ENCODE measurements at places on chromosomes 4 and X.

GRCh38 chr4:113524096-113524495, 237.4 kb downstream of the CAMK2D start:
- DNase-seq: no peak

- peak; percentile 3 for DNase-seq
Measured at GRCh38 chr4:16196482-16197393, 29.5 kb downstream of the TAPT1 start.

- DNase-seq: no peak
Measured at GRCh38 chr4:95506264-95506663, 42.5 kb downstream of the UNC5C start.

DNA sequence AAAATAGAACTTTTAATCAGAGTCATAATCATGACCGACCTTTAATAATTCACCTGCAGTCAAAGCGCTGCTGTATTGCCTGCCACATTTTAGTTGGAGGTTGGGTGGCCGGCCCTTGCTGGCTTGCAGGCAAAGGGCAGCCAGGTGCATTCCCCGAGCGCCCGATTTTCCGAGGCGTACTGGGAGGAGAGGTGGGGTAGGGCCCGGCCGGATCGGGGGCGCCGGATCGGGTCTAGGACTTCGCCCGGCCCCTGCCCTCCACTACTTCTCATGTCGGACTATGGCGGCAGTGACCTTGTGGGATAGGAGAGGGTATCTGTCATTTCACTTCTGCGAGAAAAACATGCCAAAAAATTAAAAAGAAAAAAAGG, 2.5 kb upstream of the RS1 start:
- DNase-seq: peak; percentile 33

DNA sequence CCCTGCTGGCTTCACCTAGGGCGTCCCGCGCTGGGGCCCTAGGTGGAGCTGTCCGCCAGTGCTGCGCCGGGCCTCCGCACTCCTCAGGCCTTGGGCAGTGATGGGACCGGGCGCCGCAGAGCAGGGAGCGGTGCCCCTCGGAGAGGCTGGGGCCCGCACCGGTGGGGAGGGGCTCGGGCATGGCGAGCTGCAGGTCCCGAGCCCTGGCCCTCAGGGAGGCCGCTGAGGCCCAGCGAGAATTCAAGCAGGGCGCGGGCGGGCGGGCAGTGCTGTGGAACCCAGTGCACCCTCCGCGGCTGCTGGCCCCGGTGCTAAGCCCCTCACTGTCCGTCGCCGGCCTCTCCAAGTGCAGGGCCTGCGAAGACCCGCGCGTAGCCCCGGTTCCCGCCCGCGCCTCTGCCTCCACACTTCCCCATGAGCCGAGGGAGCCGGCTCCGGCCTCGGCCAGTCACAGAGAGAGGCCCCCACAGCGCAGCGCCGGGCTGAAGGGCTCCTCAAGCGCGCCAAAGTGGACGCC, 565.1 kb upstream of the NDST4 start:
- no peak for DNase-seq

- DNase-seq: no peak
Measured at GRCh38 chr4:186118582-186118981, 14.1 kb downstream of the FAM149A start.

DNA sequence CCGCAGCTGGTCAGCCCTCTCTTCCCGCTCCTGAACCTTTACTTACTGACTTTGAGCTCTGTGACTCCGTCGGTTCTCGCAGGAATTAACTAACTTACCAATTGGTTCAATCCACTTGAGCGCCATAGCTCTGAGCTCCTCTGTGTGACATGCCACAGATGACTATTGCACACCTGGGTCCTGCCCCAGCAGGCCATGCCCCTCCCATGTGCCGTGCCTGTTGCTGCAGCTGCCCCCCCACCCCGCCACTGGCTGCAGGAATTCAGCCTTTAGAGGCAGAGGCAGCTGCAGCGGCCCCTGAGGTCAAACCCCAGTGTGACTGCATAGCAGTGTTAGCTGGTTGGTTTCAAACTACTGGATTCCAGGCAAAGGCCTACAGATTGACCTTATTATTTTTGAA, 70.6 kb downstream of the MTMR1 start:
- DNase-seq: no peak

GRCh38 chr4:22217480-22217879, 268.9 kb upstream of the KCNIP4 start:
- DNase-seq: no peak

GRCh38 chr4:76691807-76692582, 205.9 kb downstream of the SOWAHB start:
- DNase-seq: no peak

- no peak for DNase-seq
Measured at GRCh38 chr4:15240764-15241163, 187.1 kb upstream of the C1QTNF7 start.

GRCh38 chrX:141839856-141840255, 1.7 kb downstream of the MAGEC3 start:
- DNase-seq: no peak

- DNase-seq: no peak
Measured at GRCh38 chr4:68147079-68147478, 17.4 kb upstream of the TMPRSS11F start.

DNA sequence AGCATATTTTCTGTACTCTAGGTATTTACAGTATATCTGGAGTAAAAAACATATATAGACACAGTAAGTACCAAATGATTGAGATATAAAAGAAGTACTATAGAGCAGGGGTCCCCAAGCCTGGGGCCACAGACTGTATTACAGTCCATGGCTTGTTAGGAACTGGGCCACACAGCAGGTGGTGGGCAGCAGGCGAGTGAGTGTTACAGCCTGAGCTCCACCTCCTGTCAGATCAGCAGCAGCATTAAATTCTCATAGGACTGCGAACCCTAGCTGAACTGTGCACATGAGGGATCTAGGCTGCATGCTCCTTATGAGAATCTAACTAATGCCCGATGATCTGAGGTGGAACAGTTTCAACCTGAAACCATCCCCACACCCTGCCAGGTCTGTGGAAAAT, 300.7 kb downstream of the NR3C2 start:
- DNase-seq: no peak

GRCh38 chrX:135389243-135389642, 32.5 kb upstream of the SMIM10L2A start:
- no peak for DNase-seq

- DNase-seq: no peak
Measured at GRCh38 chr4:152708361-152708760, 28.6 kb upstream of the TMEM154 start.

- DNase-seq: no peak
Measured at GRCh38 chr4:1403591-1404572, 2.4 kb downstream of the NKX1-1 start.

GRCh38 chr4:138050601-138051000, 191.5 kb downstream of the SLC7A11 start:
- DNase-seq: no peak

DNA sequence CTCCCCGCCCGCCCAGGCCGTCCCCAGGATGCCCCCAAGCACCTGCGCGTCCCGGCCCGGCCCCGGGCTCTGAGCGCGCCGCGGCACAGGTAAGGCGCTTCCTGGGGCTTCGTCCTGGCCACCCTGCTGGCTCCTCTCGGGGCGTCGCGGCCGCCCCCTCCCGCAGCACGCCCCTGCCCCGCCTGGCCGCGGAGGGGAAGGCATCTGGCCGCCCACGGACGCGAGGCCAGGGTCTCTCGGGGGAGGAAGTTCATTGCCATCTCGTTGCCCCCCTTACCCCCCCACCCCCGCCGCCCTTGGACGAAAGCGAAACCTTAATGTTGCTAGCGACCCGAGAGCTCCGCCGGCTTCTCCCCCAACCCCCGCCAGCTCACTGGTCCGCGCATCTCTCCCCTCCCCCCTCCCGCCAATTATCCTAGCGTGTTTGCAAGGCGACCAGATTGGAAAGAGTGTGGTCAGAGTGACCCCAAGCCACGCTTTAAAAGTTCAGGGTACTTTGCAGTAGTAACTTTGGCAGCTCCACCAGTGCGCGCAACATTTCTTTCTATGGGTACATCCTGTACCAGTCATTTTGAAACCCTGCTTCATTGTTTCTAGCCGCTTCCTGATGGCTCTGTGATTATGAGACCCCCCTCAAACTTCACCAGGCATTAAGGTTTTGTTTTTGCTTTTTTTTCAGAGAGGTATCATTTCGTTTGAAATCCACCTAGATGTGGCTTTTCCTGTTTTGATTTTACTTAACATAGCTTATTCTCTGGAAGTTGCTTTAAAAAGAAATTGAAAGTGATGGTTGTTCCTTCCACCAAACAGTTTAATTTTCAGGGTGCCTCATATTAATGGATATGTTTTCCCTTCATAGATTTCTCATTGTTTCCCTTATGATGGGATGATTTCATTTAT, 626 bp downstream of the TBC1D1 start:
- peak; percentile 41 for DNase-seq

DNA sequence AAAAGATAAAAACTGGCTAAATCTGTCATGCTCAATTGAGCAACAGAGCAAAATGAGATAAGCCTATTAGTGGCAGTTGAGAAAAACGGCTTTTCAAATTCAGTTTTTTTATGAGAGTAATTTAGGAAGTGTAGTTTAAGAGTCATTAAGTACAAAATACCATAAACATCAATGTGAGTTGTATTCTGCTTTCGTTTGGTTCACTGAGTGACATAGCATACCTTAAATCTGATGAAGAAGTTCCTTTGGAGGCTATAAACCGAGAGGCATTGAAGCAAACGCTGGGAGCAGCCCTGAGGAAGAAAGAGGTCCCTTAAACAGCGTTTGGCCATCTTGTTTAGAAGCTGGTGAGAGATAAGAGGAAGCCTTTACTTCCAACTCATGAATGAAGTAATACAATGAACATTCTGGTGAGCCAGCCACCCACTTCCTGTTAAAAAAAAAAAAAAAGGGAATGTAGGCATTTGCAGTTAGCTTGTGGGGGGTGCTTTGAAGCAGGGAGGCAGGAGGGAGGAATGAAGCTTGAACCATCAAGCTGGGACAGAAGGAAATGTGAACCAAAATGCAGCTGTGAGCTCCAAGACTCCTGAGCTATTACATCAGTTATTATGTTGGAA, 132.3 kb downstream of the ZNF330 start:
- DNase-seq: no peak

GRCh38 chr4:72663828-72664227, 94.8 kb upstream of the ADAMTS3 start:
- DNase-seq: no peak

DNA sequence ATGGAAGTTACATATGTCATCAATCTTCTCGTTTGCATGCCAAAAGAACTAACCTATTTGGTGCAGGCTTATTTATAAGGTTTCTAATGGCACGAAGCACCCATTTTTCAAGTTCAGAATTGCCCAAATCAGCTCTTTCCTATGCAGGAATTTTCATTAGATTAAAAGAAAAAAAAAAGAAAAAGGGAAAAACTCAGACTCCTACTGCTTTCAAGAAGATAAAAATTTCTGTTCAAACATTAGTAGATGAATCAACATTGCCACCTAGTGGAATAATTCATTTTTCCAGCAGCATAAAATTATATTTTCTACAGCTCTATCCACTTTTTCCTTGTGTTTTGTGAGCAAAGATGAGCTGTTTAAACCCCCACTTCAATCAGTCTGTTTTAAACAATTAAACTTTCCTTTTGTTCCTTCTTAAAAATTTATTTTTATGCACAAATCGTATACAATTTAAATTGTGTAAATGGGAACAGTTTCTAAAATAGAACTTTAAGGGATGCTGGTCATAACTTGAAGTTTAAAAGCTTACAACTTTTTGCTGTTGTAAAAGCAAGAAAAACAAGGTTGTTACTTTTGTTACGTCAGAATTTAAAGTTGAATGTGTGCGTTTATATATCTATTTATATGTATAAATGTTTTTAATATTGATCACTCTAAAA, 309.9 kb downstream of the ARAP2 start:
- DNase-seq: no peak

DNA sequence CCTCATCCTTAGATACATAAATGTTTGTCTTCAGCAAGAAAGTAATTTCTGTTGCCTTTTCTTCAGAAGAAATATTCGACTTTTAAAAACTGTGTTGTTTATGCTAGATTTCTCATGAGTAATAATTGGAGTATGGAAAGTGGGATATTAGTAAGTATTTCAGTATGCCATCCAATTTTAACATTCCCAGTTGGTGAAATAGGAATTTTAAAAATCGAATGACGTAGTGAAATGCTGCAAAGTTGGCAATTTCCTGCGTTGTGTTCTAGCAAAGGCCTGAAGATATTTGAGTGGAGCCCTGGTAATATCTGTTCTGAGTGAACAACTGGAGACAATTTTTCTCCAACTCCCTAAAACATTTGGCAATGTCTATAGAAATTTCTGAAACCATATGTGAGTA, 190.1 kb downstream of the ZNF330 start:
- DNase-seq: no peak

DNA sequence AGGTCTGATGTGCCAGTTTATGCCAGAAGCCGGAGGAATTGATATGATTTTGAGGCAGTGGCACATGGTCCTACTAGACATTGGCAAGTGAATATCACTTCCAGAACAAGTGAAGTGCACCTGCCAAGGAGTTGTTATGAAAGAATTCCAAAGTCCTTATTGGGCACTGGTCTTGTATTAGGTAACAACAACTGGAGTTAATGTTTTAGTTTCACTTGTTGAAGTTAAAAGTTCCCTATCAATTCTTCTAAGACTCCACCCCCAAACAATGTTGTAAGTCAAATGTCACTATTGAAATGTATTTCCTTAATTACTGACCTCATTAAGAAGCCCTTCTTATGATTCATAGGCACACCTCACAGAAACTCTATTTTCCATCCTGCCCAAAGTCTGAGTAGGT, 3.1 kb downstream of the TET2 start:
- DNase-seq: no peak

GRCh38 chr4:26860922-26861433, 337 bp downstream of the STIM2 start:
- DNase-seq: peak; percentile 72

GRCh38 chr4:185915817-185916216, 103.8 kb upstream of the SORBS2 start:
- no peak for DNase-seq

- no peak for DNase-seq
Measured at GRCh38 chrX:153423652-153424051, 12.4 kb downstream of the ZFP92 start.

- no peak for DNase-seq
Measured at GRCh38 chrX:2967012-2967411, 37.9 kb upstream of the ARSD start.

DNA sequence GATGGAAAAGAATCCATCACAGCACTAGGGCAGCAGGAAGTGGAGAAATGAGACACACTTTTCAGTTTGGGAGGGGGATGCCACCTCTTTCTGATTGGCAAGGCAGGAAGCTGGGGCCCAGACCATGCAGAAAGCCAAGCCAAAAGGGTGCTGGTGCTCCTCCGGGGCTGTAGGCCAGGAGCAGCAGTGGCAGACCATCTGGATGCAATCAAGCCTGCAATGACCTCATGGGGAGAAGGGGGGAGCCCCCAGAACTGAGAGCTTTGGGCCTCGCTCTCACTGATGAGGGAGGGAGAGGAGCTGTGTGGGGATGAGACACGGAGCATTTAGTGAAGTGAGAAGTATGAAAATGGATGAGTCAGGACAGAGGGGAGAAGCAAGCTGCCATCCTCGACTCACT, 141.3 kb upstream of the NALF2 start:
- DNase-seq: no peak

GRCh38 chr4:117777721-117778120, 256.6 kb upstream of the NDST3 start:
- no peak for DNase-seq

GRCh38 chr4:74764119-74764518, 30.2 kb downstream of the BTC start:
- no peak for DNase-seq
